ENCODE measurements at places on chromosomes 2 and 18.

DNA sequence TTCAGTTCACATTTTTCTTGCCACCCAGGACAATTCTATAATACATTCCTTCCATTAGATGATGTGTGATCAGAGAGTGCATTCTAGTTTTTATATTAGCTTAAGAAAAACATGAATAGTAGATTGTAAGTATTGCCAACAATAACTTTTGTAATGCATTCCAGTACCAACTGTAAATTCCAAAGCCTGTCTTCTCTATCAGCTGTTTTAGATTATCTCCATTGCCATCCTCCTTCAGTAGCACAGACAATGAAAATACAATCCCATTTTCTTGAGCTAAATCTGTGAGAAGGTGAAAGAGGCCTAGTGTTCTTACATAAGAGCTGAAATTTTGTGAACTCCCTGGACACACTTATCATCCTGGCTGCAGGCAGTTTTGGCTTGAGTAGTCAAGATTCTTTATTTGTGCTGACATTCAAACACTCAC, 103.9 kb downstream of the CCBE1 start:
- DNase-seq, result peak; percentile 24

- no peak for DNase-seq
These were observed 101.7 kb upstream of the ALPP start for GRCh38 chr2:232276733-232277313.

DNA sequence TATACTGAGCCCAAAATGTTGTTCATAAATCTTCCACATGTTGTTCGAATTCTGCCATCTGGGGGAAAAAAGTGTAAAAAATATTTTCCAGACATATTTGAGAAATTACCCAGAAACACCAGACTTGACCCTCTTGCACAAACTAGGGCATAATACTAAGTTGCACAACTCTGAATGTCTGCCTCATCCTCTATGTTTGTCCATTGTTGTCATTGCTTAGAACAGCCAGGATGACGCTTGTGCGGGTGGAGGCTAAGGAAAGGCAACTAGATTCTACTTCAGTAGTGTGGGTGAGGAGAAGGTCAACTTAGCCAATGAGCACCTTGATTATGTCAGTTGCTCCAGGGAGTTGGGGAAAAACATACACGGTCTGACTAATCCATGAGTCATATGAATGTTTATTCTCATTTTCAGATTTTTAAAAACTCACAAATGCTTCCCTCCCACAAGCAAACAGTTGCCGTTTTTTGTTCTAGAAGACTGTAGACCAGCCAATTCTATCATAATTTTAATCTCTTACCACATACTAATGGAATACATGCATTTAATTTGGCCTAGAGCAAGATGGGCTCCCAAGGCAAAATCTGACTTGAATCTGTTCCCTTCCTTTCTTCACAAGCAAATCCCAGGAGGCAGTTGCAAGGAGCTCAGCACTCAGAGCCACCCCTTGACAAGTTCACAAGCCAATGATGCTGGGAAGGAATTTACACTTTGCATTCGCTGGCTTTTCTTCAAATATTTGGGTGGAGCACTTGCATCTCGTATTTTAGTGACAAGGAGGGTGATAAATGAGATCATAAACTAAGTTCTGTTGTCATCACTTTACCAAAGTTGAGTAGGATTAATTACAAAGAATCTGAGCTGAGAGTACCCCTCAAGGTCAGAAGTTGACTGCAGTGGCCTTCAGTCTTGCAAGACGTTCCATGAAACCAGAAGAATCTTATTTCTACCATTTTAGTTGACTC, 163.2 kb upstream of the TWIST2 start:
- DNase-seq, result peak; percentile 58

- DNase-seq, result no peak
These were observed 32.1 kb downstream of the FBXO48 start for GRCh38 chr2:68434981-68435380.

GRCh38 chr2:238915196-238915595, 67.3 kb downstream of the TWIST2 start:
- DNase-seq, result no peak

All from smooth muscle cell of the brain vasculature (primary cell).